ENCODE measurements at places on chromosomes 6 and 20.

- no peak for DNase-seq
Measured at GRCh38 chr20:10415013-10415650, 18.9 kb downstream of the MKKS start.

DNA sequence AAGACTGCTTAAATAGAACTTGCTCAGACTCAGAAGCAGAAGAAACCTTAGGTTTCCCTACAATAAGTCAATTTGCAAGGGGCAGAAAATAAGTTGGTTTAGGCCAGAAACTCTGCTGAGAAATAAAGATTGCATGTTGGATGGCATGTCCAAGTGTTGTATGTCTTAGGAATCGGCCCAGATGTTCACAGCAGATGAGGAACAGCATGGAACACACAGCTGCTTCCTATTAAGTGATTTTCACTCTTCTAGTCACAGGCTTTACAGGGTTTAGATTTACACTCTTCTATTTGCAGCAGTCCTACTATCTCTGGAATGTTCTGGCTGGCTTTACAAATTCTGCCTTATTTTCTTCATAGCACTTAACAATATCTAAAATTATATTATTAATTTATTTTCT, 3.2 kb downstream of the ZKSCAN4 start:
- no peak for DNase-seq

DNA sequence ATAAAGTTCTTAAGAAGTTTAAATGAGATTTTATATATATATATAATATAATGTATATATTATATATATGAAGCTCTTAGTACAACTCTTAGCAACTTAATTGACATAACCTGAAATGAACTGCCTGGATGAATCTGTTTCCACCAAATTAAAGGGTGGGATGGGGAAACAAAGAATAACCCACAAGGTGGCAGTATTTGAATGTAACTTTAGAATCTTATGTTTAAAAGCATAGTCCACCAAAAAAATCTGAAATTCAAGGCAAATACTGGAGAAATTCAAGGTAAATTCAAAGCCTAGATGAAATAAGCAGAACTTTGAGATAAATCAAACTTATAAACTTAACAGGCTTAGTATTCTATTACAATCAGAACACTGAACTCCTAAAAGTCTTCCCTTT, 4.4 kb upstream of the IBTK start:
- DNase-seq, result no peak

DNA sequence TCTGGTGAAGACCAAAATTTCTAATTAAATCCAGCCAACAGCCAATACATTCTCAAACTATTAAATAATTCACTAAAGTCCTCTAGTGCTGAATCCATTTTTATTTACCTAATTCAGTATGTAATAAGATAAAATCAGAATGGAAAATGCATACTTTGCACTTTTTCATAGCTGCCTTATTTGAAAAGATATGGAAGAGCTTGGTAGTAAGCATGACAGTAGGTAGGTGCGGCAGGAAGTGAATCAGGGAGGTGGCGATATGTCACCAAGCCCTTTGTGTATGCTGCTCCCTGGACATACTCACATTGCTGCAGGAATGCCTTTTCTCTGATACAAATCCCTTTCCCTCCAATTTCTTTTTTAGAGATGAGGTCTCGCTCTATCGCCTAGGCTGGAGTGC, 10.2 kb upstream of the TGM3 start:
- DNase-seq, result no peak

GRCh38 chr6:165805067-165805555, 142.1 kb upstream of the PDE10A start:
- no peak for DNase-seq

DNA sequence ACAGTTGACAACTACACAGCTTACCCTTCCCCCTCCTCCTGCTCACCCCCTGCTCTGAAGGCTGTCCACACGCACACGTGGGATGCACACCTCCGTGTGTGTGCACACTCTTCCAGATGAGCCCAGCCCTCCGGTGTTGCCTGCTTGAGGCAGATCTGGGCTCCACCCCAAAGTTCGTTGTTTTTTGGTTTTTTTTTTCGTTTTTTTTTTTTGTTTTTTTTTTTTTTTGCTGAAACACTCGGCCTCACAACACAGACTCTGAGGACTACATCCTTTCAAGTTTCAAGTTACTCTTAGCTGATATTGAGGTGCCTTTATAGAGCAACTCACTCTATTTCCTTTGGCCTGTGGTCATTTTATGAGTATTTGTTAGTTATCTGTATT, 88.2 kb downstream of the RREB1 start:
- peak; percentile 48 for DNase-seq

DNA sequence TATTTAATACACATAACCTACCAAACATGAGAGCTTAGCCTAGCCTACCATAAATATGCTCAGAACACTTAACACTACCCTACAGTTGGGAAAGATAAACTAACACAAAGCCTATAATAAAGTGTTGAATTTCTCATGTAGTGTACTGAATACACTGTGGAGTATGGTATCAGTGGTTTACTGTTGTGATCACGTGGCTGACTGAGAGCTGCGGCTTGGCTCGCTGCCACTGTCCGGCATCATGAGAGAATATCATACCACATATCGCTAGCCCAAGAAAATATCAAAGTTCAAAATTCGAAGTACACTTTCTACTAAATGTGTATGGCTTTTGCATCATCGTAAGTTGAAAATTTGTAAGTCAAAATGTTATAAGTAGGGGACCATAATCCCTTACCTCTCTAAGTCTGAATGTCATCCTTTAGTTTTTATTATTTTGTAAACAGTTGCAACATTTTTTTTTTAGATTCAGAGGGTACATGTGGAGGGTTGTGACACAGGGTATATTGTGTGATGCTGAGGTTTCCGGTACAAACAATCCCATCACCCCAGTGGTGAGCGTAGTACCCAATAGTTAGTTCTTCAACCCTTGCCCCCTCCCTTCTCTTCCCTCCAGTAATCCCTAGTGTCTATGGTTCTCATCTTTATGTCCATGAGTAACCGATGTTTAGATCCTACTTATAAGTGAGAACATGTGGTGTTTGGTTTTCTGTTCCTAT, 14.6 kb upstream of the TAAR1 start:
- DNase-seq, result no peak

- no peak for DNase-seq
Measured at GRCh38 chr20:53829724-53830521, 236.3 kb upstream of the ZNF217 start.

- no peak for DNase-seq
Measured at GRCh38 chr20:63653041-63653973, at the start of gene STMN3. TSS of gene STMN3 (minus strand) at chr20:63653424. CDS start at chr20:63653345, 79 bp downstream.

- DNase-seq, result peak; percentile 12
Measured at GRCh38 chr6:53734473-53735299, 60.1 kb upstream of the LRRC1 start.

- no peak for DNase-seq
Measured at GRCh38 chr6:570825-571224, 86.1 kb downstream of the HUS1B start.

GRCh38 chr20:2619961-2620595, 32.4 kb upstream of the NOP56 start:
- DNase-seq, result no peak

DNA sequence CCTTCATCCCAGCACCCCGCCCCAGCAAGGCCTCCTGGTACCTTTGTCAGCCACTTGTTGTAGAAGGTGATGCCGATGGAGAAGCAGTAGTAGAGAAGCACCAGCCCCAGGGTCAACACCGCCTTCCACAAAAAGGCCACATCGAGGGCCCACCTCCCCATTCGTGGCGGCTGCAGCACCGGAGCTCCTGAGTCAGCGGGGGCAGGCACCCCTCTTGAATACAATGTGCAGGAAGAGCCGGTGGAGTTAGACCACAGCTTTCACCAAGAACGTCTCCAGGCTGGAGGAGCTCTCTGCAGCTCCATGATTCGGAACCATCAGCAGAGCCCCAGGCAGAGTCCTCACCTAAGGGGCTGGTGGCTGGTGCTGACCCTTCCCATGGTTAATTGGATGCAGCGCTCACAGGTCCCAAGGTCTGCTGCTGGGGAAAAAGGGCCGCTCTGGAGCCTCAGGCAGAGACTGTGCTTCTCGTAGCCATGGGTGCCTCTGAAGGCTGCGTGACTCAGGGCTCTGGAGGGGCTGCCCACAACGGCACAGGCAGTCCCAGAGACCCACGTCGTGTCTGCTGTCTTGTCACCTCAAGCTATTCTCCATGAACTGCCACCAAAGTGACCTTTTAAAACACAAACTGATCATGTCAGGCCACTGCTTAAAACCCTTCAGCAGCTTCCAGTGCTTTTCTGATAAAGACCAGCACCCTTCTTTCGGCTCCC, 47.9 kb downstream of the ELMO2 start:
- DNase-seq, result no peak

DNA sequence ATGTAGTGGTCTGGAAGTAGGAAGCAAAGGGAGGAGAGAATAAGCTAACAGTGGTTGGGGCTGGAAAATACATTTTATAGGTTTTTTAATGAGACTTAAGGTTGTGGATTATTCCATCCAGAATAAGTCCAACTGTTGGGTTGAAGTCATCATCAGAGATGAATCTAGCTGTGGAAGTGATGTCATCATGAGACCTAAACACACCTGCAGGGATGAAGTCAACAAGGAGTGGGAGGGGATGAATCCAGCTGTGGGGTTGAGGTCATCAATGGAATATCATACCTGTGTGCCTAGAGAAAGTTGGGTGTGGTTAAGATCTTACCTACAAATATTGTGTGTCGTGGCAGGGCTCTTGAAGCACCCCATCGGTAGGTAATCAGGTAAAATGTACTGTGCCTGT, 730.7 kb downstream of the RFPL4B start:
- no peak for DNase-seq

DNA sequence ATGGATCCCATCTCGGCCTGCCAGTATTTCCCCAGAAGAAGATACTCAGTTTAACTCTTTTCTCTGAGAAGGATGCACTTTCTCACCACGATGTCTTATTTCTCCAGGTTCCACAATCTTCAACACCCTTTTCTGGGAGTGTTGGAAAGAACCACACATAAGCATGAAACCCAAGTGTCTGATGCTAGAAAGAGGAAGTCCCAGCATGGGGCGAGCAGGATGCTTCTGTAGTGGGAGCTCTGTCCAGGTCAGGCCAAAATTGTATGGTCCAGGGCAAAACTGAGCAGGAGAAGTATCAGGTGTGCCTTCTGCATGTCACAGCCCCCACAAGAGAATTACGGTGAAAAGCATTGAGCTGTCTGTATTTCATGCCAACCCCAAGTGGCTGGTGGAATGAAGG, 11.0 kb downstream of the TREM1 start:
- DNase-seq, result no peak

- no peak for DNase-seq
Measured at GRCh38 chr20:35490736-35491181, 35.4 kb downstream of the CEP250 start.

DNA sequence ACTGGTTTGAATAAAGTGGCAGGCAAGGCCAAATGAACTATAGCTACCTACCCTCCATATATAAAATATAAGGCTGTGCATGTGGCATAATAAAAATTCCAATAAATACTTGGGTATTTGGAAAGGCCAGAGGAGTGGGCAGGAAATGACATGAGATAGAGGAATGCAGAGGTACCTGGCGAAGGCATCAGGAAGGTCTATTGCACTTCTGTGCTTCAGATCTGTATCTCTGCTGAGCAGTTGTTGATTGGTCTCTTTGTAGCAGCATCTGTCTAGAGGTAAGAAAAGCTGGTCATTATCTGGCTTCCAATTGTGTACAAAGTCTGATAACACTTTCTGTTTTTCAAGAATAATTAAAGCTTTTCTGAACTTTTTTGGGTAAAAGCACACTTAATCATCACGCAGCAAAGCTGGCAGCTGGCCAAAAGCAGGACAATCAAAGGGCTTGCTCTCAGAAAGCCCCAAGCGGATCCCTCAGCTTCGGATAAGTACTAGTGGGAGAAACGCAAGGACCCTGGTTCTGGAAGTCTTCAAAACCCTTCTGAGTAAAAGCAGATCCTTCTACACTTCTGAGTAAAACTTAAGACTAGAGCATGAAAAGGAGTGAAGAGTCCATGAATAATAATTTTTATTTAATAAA, 120.1 kb upstream of the TCF21 start:
- DNase-seq, result no peak

- DNase-seq, result no peak
Measured at GRCh38 chr6:22141241-22141745, 155.5 kb downstream of the PRL start.

- no peak for DNase-seq
Measured at GRCh38 chr20:25637247-25637646, 13.4 kb upstream of the NANP start.

GRCh38 chr6:89525786-89526562, 93.0 kb downstream of the ANKRD6 start:
- DNase-seq, result no peak

GRCh38 chr20:48995589-48995988, 50.5 kb upstream of the CSE1L start:
- DNase-seq, result no peak

DNA sequence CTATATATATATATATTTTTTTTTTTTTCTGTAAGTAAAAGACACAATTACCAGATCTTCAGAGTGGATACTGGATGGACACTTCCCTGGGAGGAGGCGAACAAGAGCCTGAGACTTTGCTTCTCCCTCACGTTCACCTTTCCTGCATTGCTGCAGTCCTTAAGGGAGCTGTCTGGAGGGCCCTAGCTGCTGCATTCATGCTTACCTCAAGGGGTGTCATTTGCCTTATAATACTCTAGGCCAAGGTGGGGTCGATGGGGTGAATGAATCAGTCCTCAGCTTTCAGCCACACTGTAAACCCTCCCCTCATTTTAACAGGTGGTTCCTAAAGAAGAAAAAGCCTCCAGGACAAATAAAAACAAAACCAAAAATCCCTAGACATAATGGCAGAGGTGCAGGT, 34.8 kb upstream of the CD83 start:
- DNase-seq, result no peak

- no peak for DNase-seq
Measured at GRCh38 chr20:59491884-59492283, 112.5 kb upstream of the PHACTR3 start.

GRCh38 chr20:29079769-29080690, 2177.4 kb upstream of the DEFB115 start:
- DNase-seq, result no peak

GRCh38 chr20:14959506-14960475, 622.4 kb upstream of the FLRT3 start:
- DNase-seq, result no peak

Data from hematopoietic multipotent progenitor cell treated with erythropoietin and hydrocortisone succinate and interleukin-3 and kit ligand, for 17 days (in vitro differentiated cells).